ENCODE measurements at places on chromosomes 7 and 10.

- peak; percentile 46 for DNase-seq
Measured at GRCh38 chr7:137606061-137606674, 240.6 kb downstream of the DGKI start.

- DNase-seq, result peak; percentile 18
Measured at GRCh38 chr7:120609136-120609753, 248.7 kb downstream of the TSPAN12 start.

GRCh38 chr7:122273117-122273516, 31.4 kb downstream of the FEZF1 start:
- no peak for DNase-seq

GRCh38 chr10:110209454-110209925, 2.1 kb downstream of the MXI1 start:
- DNase-seq, result peak; percentile 67

DNA sequence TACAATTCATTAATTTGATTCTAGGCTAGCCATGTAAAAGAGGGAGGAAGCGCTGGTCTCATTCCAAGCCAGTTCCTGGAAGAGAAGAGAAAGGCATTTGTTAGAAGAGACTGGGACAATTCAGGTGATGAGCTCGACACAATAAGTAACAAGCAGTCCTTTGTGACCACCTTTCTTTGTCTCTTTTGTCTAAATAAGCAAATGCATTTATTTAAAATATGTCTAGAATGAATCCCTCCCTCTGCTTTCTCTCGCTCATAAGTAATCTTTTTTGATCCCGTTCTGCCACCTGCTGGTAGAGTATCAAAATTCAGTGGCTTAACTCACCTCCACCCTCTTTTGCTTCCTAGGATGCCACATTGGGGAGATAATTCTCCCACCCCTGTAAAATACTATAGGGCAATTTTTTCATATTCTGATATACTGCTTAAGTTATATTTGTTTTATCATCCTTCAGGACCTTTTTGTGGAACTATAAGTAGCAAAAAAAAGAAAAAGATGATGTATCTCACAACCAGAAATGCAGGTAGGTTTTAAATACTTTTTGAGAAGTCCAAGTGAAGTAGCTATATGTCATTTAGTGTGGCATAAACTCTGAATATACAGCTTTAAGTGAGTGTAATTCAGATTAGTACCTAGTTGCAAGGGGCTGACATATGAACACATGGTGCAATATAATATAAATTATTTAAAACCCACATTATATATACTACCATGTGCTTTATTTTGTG, 91.5 kb downstream of the GSDME start:
- DNase-seq, result peak; percentile 18

DNA sequence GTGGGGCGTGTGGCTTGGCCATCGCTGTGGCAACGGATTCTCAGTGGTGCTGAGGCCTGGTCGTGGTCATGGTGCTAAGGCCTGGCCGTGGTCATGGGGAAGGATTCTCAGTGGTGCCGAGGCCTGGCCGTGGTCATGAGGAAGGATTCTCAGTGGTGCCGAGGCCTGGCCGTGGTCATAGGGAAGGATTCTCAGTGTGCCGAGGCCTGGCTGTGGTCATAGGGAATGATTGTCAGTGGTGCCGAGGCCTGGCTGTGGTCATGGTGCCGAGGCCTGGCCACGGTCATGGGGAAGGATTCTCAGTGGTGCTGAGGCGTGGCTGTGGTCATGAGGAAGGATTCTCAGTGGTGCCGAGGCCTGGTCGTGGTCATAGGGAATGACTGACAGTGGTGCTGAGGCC, 327.9 kb downstream of the ADARB2 start:
- no peak for DNase-seq

GRCh38 chr10:15262036-15262713, 93.7 kb upstream of the NMT2 start:
- no peak for DNase-seq

GRCh38 chr7:116970238-116970910, 17.1 kb downstream of the ST7 start:
- DNase-seq, result no peak

- peak; percentile 14 for DNase-seq
Measured at GRCh38 chr10:124032971-124033886, 60.2 kb downstream of the CHST15 start.

- no peak for DNase-seq
Measured at GRCh38 chr7:131038153-131038552, 289.5 kb upstream of the MKLN1 start.

DNA sequence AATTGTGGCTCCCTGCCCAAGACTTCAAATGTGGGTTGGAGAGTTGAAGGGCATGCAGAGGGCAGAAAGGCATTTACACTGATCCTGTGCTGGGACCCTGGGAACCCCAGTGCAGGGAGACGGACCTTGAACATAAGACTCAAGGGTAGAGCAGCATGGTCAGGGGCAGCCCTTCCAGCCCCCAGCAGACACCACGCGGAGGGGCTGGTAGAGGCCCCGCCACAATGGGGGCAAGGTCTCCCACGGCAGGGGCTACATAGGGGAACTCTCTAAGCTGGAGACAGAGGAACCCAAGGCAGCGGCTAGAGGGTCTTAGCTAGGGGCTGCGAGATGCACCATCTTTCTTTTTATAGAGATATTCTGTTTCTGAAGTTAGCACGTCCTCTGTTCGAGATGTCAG, 45.2 kb upstream of the EBF3 start:
- no peak for DNase-seq

DNA sequence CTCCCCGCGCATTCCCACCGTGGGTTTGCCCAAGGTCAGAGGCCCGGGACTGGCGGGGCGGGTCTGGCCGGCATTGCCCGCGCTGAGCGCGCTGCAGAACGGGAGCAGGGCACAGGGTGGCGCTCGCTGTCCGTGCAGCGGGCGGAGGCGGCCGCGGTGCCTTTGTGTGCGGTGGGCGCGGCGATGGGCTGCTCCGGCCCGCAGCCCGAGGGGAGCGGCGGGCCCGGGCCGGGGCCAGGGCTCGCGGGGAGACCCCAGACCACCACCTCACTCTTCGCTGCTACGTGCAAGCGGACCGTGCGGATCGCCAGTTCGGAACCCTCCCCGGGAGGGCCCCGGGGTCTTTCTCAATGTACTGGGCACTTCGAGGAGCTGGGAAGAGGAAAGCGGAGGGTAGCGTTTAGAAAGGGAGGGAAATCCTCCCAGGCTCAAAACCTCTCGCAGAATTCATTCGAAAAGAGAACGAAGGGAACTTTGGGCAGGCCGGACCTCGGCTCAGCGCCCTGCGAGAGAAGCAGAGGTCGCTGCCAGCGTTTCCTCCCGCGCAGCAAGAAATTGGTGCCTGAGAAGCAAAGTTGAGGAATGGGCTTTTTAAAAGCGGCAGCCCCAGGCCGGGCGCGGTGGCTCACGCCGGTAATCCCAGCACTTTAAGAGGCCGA, 8.5 kb downstream of the SP8 start:
- DNase-seq, result no peak

- DNase-seq, result no peak
Measured at GRCh38 chr10:6667150-6667549, 87.1 kb upstream of the PRKCQ start.

GRCh38 chr7:5472432-5473315, 49.0 kb upstream of the TNRC18 start:
- no peak for DNase-seq

GRCh38 chr7:72444026-72444776, 32.1 kb upstream of the CALN1 start:
- DNase-seq, result no peak

GRCh38 chr7:129617178-129617577, 5.7 kb downstream of the NRF1 start:
- DNase-seq, result no peak

GRCh38 chr10:95336702-95337101, 45.9 kb upstream of the PDLIM1 start:
- DNase-seq, result no peak

DNA sequence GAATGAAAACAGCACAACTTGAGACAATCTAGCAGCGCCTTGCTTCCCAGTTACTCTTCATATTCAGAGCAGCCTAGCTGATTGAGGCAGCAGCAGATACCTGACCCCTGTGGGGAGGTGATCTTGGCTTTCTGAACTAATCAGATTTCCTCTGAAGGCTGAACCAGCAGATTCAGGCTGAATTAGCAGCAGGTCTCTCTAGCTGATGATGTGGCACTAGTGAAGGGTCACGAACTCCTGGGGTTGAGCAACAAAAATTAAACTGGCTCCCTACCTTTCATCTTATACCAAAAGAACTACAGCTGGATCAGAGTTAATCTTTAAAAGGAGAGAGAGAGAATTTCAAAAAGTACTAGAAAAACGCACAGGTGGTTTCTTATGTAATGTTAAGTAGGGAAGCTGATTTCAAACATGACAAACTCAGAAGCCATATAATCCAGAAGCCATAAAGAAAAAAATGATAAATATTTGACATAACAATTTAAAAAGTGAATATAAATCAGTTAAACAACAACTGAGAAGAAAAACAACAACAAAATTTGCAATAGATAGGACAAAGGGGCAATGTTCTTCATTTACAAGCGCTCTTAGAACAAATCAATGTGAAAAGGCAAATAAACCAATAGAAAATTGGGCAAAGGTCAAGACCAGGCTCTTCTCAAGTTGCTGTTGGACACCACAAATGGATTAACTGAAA, 13.5 kb downstream of the SLC25A13 start:
- no peak for DNase-seq

- no peak for DNase-seq
Measured at GRCh38 chr7:35846816-35847412, 46.1 kb downstream of the SEPTIN7 start.

GRCh38 chr7:158850545-158851102, 5.7 kb upstream of the DYNC2I1 start:
- no peak for DNase-seq

GRCh38 chr7:2018569-2019460, 213.9 kb downstream of the MAD1L1 start:
- DNase-seq, result peak; percentile 76

- no peak for DNase-seq
Measured at GRCh38 chr10:3485057-3485686, 299.8 kb downstream of the KLF6 start.

DNA sequence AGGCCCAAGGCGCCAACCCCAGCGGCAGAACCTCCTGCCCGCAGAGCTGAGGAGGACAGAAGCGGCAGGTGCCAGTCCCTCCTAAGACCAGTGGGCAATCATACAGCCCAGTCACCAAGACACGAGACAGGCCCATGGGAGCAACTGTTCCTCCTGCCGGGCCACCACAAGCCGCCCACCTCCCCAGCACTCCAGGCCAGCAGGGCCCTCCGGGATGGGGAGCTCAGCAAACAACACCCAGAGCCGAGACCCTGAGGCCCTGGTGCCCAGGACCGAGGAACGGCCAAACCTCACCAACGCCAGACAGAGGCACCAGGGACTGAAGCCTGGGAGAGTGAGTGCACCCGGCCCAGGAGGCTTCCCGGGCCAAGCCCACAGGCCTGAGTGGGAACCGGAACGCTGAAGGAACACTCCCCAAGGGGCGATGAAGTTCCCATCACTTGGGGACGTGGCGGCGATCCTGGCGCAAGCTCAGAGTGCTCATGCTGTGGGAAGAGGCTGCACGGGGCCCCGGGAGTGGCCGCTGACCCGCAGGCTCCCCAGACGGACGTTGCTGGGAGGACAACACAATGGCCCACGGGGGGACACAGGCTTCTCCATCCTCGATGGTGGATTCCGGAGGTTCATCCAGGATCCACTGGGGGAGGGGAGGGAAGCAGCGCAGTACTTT, 35.1 kb downstream of the GPER1 start:
- no peak for DNase-seq

- no peak for DNase-seq
Measured at GRCh38 chr7:74266191-74266963, 12.2 kb upstream of the RFC2 start.

- DNase-seq, result no peak
Measured at GRCh38 chr10:60502621-60503020, 112.9 kb upstream of the ANK3 start.

DNA sequence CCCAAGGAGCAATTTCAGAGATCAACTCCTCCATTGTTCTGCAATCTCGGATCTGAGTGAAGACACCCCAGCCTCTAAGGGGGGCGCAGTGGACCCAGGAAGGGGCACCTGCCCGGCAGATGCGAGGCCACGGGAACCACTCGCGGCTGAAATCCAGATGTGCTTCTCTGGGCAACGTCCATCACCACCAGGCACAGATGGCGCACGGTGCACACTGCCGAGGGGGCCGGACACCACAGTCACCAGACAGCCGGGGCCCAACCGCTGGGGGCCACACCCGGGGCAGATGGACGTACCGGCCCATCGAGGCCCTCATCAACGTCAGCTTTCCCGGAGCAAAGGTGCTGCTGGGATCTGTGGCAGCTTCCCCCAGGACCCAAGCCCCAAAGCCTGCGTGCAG, 16.9 kb upstream of the ADGRA1 start:
- DNase-seq, result no peak

- DNase-seq, result no peak
Measured at GRCh38 chr7:95190515-95190914, 133.8 kb downstream of the PON1 start.

- DNase-seq, result no peak
Measured at GRCh38 chr10:74755273-74755672, 71.1 kb upstream of the KAT6B start.

DNA sequence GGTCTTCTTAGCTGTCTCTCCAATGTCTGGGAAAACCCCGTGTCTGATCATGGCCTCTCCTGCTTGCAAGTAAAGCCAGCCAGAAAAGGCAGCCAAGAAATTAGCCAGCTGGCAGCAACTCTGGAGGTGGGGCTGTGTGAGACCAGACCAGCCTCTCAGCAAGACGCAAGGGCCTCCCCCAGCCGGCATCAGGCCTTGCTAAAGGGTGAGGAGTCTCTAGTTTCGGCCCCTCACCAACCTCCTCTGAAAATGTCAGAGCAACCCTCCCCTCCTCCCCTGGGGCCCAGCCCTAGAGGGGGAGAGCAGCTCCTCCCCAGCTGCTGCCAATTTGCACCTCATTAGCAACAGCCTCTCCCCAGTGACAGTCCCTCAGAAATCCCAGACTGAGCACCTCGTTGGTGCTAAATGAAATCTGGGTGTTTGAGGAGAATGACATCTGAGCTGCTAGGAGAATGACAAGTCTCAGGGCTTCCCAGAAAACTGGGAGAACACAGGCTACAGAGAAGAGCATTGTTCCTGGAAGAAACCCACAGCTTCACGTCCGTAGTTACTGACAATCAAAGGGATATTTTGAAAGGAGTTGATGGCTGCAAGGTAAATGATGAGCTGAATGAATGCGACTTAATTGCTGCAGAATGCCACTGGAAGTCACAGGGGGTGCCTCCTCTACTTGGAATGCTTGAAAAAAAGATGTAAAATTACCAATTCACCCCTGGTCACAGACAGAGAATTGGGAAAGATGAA, 25.9 kb downstream of the DGKI start:
- peak; percentile 21 for DNase-seq

GRCh38 chr10:22765660-22766547, 51.5 kb upstream of the PIP4K2A start:
- no peak for DNase-seq

DNA sequence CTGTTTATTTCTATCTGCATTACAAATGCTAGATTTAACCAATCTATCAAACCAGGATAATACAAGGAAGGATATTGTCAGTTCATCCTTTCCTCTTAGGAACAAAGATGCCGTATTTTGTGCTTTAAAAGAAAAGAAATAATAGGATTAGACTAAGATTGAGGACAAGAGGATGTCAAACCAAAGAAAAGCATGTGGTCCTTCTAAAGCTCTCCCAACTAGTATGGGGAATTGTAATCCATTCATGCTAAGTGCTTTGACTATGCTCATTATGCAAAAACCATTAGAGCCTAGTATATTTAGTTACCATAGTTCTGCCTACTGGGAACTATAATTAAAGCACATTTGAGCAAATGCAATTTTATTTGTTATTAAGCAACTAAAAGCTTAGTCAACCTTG, 280.2 kb downstream of the GRM8 start:
- no peak for DNase-seq

Data from fibroblast of skin of left quadriceps (primary cell).